NCI-H446 (cell line): ENCODE measurements at places on chromosomes 1 and 21.
A peak's percentile ranks its signal among the peaks of the same experiment; 100 is the strongest.

GRCh38 chr1:211469938-211470529 lies 21.9 kb downstream of the RD3 start:
- no peak for DNase-seq

DNA sequence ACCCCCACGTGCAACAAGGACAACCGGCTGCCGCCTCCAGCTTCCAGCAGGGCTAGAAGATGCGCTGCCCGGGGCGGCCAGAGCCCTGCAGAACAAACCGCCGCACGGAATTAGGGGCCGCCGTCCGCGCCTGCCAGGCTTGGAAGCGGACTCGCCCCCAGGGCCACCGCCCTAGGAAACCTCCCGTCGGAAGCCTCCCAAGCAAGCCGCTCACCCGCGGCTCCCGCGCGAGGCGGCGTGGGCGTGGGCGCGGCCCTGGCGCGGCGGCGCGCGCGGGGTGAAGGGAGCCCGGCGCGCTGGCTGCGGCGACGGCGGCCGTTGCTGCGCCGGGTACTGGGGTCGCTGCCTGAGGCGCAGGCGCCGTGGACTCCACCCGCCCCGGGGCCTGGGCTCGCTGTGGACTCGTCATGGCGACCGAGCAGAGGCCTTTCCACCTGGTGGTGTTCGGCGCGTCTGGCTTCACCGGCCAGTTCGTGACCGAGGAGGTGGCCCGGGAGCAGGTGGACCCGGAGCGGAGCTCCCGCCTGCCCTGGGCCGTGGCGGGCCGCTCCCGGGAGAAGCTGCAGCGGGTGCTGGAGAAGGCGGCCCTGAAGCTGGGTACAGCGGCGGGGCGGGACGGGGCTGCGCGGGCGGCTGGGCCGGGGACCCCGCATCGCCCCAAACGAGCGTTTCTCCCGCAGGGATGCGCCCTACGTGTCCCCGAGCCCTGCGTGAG lies at the start of gene SCCPDH:
Gene SCCPDH (plus strand): TSS at position 394 of the 715 bp plus-strand sequence. CDS start 14 bp downstream, at position 408.
- DNase-seq = peak; percentile 31

DNA sequence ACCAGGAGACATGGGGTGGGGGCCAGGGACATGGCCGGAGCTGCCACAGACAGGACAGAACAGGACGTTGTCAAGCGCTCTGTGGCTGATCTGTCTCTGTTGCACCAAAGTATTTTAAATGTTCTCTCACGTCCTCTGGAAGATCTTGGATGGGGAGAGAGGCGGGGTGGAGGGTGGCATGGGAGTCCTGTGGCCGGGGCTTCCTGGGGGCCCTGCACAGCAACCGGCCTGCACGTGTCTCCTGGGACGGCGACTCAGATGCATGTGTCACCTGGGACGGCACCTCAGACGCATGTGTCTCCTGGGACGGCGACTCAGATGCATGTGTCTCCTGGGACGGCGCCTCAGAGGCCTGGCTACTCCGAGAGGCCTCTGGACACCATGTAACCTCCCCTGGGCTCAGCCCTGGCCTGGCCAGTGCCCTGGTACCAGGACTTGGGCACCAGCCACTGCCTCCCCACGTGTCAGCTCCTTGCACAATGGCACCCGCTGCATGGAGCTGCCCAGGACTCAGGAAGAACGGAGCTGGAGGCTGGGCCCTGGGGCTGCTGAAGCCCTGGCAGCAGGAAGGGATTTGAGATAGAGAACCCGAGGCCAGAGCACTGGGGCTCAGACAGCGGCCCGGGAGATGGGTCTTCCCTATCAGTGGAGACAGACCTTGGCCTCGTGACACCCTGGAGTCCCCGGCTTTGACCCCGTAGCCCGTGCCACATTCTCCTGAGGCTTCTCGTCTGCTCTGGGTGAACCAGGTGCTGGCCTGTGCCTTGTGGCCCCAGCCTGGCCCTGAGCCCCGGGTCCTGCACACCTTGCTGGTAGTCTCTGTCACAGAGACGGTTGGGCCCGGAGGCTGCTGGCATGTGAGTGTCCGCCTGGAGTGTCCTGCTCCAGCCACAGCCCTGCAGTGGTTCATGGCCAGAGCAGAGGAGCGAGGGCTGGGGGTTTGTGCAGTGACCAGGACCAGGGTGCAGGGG lies 14.7 kb upstream of the SLC19A1 start:
- no peak for DNase-seq

DNA sequence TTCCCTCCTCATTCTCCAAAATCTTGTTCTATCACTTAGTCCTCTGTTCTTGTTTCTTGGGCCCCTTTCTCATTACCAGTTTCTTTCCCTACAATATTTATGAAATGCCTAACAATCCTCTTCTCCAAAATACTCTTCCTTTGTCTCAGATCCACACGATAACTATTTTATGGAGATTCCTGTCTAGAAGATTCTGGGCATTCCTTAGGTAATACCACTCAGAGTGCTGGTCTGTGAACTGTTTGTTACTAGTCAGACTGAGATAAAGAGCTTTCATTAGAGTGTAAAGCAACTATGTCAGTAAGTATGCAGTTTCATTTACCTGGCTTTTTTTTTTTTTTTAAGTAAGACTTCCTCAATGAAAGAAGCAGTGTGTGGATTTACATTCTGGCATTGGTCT lies 18.1 kb upstream of the RCOR3 start:
- no peak for DNase-seq

GRCh38 chr1:205680073-205680851 lies at the start of gene SLC45A3:
TSS of gene SLC45A3 (minus strand) at chr1:205680509. CDS start at chr1:205664656, 15,853 bp downstream.
- peak; percentile 36 for DNase-seq

- no peak for DNase-seq
These were observed 40.0 kb downstream of the PRAMEF20 start for GRCh38 chr1:13450204-13450603.

GRCh38 chr1:167514288-167514687 lies 4.0 kb downstream of the CD247 start:
- no peak for DNase-seq

DNA sequence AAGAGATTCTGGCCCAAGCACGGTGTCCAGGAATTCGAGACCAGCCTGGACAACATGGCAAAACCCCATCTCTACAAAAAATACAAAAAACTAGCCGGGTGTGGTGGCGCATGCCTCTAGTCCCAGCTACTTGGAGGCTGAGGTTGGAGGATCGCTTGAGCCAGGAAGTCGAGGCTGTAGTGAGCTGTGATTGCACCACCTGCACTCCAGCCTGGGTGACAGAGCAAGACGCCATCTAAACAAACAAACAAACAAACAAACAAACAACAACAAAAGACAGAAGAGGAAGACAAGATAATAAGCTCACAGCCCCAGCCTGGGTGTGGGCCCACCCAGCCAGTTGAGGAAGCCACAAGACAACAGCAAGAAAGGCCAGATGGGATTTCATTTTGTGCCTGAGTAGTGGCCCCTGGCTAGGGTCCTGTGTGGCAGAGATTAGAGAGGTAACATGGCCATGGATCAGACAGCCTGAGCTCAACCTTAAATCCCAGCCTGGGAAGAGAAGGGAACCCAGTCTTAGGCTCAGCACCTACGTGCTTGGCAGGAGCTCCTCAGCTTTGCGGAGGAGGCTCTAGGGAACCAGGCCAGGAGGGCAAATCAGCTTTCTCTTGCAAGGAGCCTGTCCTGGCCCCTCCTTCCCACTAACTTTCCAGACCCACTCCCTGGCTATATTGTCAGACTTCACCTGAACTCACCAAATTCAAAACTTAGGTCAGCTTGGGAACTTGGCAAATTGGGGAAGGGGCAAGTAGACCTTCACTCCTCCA lies 4.9 kb upstream of the BEST4 start:
- DNase-seq = no peak

GRCh38 chr1:85609976-85610375 lies 29.4 kb downstream of the CCN1 start:
- no peak for DNase-seq

- DNase-seq = no peak
These were observed 868 bp downstream of the PPP1R12B start for GRCh38 chr1:202349206-202349928.

DNA sequence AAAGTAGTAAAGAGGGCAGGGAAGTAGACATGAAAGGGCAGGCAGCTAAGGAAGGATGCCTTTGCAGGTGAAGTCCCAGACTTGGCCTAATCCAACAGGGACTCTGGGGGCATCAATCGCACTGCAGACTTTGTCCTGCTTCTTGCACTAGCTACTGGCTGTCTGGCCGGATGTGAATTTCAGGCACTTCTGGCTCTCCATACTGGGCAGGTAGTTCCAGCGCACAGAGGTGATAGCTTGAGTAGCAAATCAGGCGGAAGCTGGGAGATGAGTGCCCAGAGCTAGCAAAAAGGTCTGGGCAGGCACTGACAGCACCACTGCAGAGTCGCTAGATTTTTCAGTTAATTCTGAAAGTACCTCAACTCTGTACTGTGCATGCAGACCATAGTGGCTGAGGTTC lies 997 bp downstream of the RSPH1 start:
- no peak for DNase-seq

GRCh38 chr1:25257196-25257595 lies 9.9 kb upstream of the RSRP1 start:
- DNase-seq = no peak
